ENCODE measurements at places on chromosomes 13 and 19. TPM values are rescaled to one million over a fixed set of nuclear protein-coding genes. Genes with fewer than 3 reads are reported as not detected.

The METTL21C gene
- not detected for polyA plus RNA-seq

- no peak for DNase-seq
Observed at GRCh38 chr13:95159458-95159857, 141.8 kb downstream of the ABCC4 start.

DNA sequence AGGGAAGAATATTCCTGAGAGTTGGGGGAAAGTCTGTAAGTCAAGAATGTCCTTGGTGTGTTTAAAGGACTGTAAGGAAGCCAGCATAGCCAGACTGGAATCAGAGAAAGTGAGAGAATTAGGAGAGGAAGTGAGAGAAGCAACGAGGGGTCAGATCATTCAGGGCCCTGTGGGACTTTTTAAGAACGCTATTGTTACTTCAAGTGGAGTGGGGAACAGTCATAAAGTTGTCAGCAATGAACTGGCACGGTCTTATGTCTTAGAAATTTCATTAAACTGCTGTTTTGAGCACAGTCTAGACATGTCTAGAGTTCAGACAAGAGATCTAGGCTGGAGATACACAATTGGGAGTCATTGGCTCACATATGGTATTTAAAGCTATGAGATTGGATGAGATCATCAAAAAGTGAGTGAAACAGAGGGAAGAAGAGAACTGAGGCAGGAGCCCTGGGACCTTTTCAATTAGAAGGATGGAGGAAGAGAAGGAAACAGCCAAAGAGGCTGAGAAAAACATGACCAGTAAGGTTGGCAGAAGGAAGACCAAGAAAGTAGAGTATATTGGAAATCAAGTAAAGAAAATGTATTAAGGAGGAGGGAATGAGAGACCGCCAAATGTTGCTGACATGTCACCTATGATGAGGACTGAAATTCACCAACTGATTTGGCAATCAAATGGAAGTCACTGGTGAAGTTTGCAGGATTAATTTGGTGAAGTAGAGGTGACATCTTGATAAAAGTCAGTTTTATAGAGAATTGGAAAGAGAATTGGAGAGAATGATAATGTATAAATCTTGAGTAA, 263.5 kb downstream of the GPC5 start:
- DNase-seq = no peak

- DNase-seq = peak; percentile 39
Observed at GRCh38 chr19:10126213-10126639, 6.5 kb upstream of the EIF3G start.

DNA sequence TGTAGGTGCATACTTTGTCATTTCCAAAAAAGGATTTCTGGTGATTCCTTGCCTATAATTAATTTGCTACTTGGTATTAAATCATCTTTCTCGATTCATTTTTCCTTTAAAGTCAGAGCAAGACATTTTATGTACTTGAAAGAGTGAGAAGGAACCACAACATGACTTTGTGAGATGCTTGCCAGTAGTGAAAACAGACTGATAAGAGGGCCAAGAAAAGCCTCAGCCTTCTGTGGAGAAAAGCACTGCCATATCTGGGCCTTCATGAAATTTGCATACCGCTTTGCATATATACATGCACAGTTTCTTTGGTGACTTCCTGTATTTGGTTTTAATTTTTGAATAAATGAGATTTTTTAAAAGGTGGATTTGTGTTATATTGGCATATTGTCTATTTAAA, 128.4 kb downstream of the CDK8 start:
- no peak for DNase-seq
